ENCODE measurements at places on chromosomes 7 and 10.

GRCh38 chr10:24695452-24695851 is 28.2 kb downstream of the ARHGAP21 start:
- DNase-seq, result no peak

GRCh38 chr7:26863518-26864308 is 677 bp downstream of the SKAP2 start:
- DNase-seq, result peak; percentile 61

DNA sequence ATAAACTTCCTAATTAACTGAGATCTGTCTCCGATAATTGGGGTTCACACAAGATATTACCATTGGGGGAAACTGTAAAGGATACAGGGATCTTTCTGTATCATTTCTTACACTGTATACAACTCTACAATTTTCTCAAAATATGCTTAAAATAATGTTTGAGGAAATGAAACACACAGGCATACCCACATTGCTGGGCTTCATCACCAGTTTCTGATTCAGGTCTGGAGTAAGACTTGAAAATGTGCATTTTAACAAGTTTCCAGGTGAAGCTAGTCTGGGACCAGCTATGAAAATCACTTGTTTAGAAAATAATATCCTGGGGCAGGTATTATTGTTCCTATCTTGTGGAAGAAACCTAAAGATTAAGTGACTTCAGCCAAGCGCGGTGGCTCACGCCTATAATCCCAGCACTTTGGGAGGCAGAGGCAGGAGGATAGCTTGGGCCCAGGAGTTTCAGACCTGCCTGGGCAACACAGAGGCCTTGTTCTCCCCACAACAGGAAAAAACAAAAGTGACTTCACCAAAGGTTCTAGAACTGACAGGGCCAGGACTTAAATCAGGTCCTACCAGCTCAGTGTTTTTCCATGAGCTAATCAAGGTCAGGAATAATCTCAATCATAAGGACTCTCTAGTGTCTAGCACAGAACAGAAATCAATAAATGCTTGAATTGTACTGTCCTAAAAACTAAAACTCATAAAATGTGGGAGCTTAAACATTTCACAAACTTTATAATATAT is 12.6 kb downstream of the TOMM7 start:
- no peak for DNase-seq

DNA sequence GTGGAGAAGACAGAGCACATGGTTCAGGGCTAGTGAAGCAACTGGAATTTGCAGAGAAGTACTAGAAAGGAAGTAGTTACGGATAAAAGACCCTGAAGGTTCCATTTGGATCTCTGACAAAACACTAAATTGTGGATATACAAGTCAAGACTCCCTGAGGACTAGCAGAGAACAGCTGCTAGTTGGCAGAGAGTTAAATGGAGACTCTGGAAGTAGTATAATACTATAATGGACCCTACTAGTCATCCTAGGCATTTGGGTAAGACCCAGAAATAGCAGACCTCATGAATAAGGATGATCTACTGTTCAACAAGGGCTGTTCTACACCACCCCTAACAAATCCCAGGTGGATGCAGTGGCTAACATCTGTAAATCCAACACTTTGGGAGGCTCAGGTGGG is 19.1 kb downstream of the MCMBP start:
- DNase-seq, result no peak

DNA sequence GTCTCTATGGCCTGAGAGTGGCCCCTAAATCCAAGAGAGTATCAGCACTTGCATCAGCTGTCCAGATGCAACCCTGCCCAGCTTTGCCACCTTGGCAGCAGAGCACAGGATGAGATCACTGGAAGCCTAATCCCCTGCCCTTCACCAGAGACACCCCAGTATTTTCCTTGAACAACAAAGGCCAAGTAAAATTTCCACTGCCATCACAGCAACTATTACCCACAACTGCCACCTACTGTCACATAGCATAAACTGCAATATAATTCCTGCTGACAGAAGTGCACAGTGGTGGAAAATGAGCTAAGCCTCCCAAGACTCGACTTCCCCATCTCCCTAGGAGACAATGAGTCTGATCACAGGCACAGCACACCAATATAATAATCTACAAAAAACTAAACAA is 462.8 kb upstream of the ZWINT start:
- DNase-seq, result no peak

GRCh38 chr10:90988802-90989201 is 67.9 kb upstream of the ANKRD1 start:
- DNase-seq, result no peak
